Activated CD4-positive, alpha-beta T cell treated with anti-CD3 and anti-CD28 coated beads for 36 hours (primary cell): ENCODE measurements at places on chromosomes 12 and 14. TPM values are rescaled to one million over a fixed set of nuclear protein-coding genes. Genes with fewer than 3 reads are reported as not detected.
A peak's percentile ranks its signal among the peaks of the same experiment; 100 is the strongest.

DYNLL1 gene
- total RNA-seq, result 169 TPM

- H3K27me3 ChIP-seq, result peaks cover 11% of the 10 kb centered on the region
- no peaks in the 10 kb centered on the region for H3K36me3 ChIP-seq
- no peak overlapping the region for H3K27ac ChIP-seq
- no peak for DNase-seq
These were observed 478.5 kb downstream of the ATP23 start for GRCh38 chr12:58419905-58420304.

GRCh38 chr14:99132821-99133635 lies 139.0 kb downstream of the BCL11B start:
- no peak overlapping the region for H3K4me3 ChIP-seq
- no peaks in the 10 kb centered on the region for H3K36me3 ChIP-seq
- H3K4me1 ChIP-seq, result peaks cover 24% of the 10 kb centered on the region
- no peaks in the 10 kb centered on the region for H3K27me3 ChIP-seq
- H3K27ac ChIP-seq, result no peak overlapping the region

DNA sequence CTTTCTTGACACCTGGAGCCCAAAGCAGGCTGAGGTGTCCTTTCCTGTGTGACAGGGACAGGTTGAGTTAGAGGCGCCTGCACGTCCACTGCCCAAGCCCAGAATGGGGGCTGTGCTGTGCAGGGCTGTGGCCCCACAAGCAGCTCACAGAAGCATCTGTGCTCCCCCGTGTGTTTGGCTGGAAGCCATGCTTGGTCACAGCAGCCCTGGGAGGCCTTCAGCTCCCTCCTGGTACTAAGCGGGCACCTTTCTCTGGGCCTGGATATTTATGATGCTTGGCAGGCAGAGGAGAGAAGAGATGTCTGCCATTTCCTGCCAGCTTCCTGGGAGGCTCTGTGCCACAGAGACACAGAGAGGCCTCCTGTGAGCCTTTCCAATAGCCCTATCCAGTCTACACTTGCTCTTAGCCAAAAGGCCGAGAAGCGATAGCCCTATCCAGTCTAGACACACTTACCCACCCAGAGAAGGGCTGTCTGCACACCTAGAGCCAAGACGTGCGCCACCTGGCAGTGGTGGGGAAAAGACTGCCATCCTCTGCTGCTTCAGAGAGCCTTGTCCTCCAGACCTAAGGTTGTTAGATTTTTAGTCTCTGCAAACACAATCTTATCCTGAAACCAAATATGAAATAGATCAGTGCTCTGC lies 117.4 kb downstream of the GCH1 start:
- peaks cover 8% of the 10 kb centered on the region for H3K4me1 ChIP-seq
- no peak overlapping the region for H3K4me3 ChIP-seq
- no peak overlapping the region for H3K27ac ChIP-seq
- H3K36me3 ChIP-seq, result no peaks in the 10 kb centered on the region
- DNase-seq, result no peak
- H3K27me3 ChIP-seq, result peaks cover 6% of the 10 kb centered on the region

GRCh38 chr12:107873223-107873622 lies 98.7 kb downstream of the ASCL4 start:
- H3K4me3 ChIP-seq, result no peak overlapping the region
- no peak for DNase-seq
- H3K27me3 ChIP-seq, result peaks cover 23% of the 10 kb centered on the region
- H3K27ac ChIP-seq, result no peak overlapping the region
- H3K4me1 ChIP-seq, result no peaks in the 10 kb centered on the region

POTEG gene
- not detected for total RNA-seq

SDSL gene
- total RNA-seq, result 3.9 TPM

SPTB gene
- total RNA-seq, result 0.32 TPM

STX2 gene
- total RNA-seq, result 16.2 TPM

SLC4A8 gene
- 2.0 TPM for total RNA-seq

DNA sequence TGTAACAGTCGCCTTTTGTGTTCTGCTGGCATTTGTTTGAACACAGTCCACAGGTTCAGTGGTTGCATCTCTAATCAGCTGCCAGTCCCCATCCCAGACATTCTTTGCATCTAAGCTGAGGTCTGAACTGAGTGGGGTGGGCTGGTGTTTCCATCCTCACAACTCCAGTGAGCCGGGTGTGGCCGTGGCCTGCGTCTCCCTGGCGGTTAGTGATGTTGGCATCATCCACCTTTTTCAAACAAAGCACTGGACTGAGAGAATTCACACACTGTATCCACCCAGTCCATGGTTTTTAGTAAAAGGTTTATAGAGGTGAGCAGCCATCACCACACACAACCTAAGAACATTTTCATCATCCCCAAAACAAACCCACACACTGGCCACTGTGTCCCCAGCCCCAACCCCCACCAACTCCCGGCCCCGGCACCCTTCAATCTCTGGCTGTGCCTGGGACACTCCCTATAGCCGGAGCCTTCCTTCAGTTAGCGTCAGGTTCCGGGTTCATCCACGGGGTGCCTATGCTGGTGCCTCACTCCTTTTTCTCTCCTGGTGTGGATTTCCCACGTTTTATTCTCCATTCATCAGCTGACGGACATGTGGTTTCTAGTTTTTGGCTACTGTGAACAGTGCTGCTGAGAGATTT lies 6.5 kb downstream of the DDX51 start:
- H3K4me3 ChIP-seq, result no peak overlapping the region
- H3K36me3 ChIP-seq, result peaks cover 21% of the 10 kb centered on the region
- H3K27me3 ChIP-seq, result no peaks in the 10 kb centered on the region

LGR5 gene
- not detected for total RNA-seq

GRCh38 chr12:44817687-44818086 lies 58.4 kb downstream of the NELL2 start:
- H3K27me3 ChIP-seq, result no peaks in the 10 kb centered on the region
- peak overlapping the region; percentile 45 for H3K27ac ChIP-seq
- peaks cover 2% of the 10 kb centered on the region for H3K36me3 ChIP-seq
- peaks cover 56% of the 10 kb centered on the region for H3K4me1 ChIP-seq
- H3K4me3 ChIP-seq, result no peak overlapping the region

- DNase-seq, result no peak
- H3K27me3 ChIP-seq, result peaks cover 2% of the 10 kb centered on the region
- no peak overlapping the region for H3K27ac ChIP-seq
These were observed 21.4 kb downstream of the SMOC1 start for GRCh38 chr14:69900603-69901002.

DNA sequence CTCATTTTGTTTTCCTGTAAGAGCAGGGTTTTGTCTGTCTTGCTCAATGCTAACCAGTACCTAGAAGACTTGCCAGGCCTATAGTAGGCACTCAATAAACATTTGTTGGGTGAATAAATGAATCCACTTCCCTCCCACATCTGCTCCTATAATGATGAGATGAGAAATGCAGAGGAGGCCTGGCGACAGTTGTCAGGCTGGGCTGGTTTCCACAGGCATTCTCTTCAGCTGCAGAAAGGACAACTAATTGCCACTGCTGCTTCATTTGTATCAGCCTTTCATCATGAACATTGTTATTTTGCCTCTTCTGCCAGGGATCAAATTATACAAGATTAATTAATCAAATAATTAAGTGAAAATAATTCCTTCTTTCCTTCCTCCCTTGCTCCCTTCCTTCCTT lies 82.0 kb upstream of the PTHLH start:
- no peak overlapping the region for H3K27ac ChIP-seq
- H3K4me3 ChIP-seq, result no peak overlapping the region
- DNase-seq, result no peak
- H3K27me3 ChIP-seq, result no peaks in the 10 kb centered on the region
- H3K36me3 ChIP-seq, result no peaks in the 10 kb centered on the region

DNA sequence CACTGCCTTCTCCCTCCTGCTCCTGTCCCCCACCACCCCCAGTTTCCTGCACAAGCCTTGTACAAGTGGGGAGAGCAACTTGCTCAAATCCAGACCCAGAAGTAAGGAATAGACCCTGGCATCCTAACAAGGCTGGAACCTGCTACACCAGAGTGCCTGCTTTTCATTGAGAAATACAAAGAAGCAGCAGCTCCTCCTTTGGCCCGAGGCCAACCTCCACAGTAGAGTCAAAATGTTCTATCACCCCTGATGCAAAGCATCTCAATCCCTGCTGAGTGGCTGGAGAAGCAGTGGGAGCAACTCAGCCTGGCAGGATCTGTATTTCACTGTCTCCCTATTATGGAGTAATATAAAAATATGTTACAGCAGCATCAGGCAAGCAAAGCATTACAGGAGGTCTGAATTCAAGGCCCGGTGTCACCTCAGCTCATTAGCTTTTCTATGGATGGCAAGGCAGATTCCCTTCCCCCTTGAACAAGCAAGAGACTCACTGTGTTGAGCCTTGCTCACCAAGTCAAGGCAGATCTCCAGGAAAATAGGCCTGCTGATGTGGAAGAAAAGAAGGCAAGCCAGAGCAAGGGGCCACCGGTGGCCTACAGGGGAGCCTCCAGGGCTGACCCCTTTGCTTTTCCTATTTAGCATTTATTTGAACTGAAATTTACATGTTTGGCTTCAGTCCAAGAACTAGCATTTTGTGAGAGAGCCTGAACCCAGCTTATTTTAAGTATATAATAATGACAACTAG lies 186.3 kb upstream of the EGLN3 start:
- H3K27me3 ChIP-seq, result peaks cover 2% of the 10 kb centered on the region
- DNase-seq, result no peak
- H3K4me3 ChIP-seq, result no peak overlapping the region
- H3K27ac ChIP-seq, result no peak overlapping the region

PLBD1 gene
- not detected for total RNA-seq

AJUBA gene
- total RNA-seq, result 3.2 TPM

DNA sequence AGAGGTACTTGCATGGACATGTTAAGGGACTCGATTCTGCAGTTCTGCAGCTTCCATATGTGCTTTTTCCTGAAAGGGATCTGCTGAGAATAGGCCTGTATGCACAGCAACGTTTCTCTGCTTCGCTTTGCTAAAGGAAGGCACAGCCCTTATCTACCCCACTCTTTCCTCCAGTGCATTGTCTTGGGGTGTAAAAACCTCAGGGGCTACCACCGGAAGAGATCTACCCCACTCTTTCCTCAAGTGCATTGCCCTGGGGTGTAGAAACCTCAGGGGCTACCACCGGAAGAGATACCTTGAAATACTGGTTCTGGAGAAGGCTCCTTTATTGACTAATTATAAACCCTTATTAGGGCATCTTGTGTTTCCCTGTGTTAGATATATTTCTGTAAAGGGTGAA lies 52.9 kb downstream of the SEL1L start:
- no peak for DNase-seq
- peaks cover 49% of the 10 kb centered on the region for H3K36me3 ChIP-seq
- H3K4me1 ChIP-seq, result peaks cover 7% of the 10 kb centered on the region

GRCh38 chr12:70667253-70667652 lies 30.0 kb upstream of the PTPRB start:
- H3K36me3 ChIP-seq, result no peaks in the 10 kb centered on the region
- H3K27ac ChIP-seq, result no peak overlapping the region
- H3K27me3 ChIP-seq, result peaks cover 2% of the 10 kb centered on the region
- H3K4me1 ChIP-seq, result no peaks in the 10 kb centered on the region
- no peak for DNase-seq
- H3K4me3 ChIP-seq, result no peak overlapping the region

DNA sequence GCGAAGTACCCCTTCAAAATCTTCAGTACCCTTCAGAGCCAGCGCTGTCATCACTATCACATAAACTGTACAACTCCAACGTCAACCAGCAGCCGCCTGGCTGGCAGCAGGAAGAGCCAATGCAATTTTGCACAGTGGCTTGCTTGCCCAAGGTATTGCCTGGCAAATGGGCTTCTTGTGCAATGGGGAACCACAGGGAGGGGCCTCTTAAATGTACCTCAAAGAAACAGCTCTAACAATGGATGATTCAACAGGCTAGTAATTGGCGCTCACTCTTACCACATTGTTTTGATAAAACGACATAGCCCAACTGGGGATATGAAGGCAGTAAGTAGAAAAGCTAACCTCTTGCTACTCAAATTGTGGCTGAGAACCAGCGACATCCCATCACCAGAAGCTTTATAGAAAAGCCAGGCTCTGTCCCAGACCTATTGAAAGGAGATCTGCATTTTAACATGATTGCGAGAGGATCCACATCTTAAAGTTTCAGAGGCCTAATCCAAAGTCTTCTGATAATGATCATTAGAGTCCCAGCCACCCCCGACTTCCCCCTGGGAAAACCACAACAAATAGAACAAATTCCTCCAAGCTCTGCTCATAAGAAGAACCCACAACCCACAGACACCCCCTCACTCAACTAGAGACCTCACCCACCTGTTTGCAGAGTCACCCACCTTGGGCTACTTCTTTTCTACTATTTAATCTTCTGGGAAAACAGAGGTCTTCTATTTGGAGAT lies 125.3 kb upstream of the HIF1A start:
- peak; percentile 77 for DNase-seq
- H3K4me3 ChIP-seq, result peak overlapping the region; percentile 49
- H3K4me1 ChIP-seq, result peaks cover 77% of the 10 kb centered on the region

RNASE1 gene
- total RNA-seq, result not detected

HOXC6 gene
- total RNA-seq, result not detected

GRCh38 chr12:63898764-63899337 lies 54.4 kb downstream of the SRGAP1 start:
- DNase-seq, result no peak
- H3K4me3 ChIP-seq, result no peak overlapping the region
- H3K4me1 ChIP-seq, result no peaks in the 10 kb centered on the region
- peaks cover 9% of the 10 kb centered on the region for H3K27me3 ChIP-seq
- no peak overlapping the region for H3K27ac ChIP-seq

SRP54 gene
- 81.1 TPM for total RNA-seq

AHNAK2 gene
- 0.07 TPM for total RNA-seq

- H3K4me1 ChIP-seq, result no peaks in the 10 kb centered on the region
- no peaks in the 10 kb centered on the region for H3K36me3 ChIP-seq
- peaks cover 5% of the 10 kb centered on the region for H3K27me3 ChIP-seq
- no peak overlapping the region for H3K4me3 ChIP-seq
These were observed 168.7 kb downstream of the CFAP54 start for GRCh38 chr12:96658075-96658474.

OVCH1 gene
- not detected for total RNA-seq

DNA sequence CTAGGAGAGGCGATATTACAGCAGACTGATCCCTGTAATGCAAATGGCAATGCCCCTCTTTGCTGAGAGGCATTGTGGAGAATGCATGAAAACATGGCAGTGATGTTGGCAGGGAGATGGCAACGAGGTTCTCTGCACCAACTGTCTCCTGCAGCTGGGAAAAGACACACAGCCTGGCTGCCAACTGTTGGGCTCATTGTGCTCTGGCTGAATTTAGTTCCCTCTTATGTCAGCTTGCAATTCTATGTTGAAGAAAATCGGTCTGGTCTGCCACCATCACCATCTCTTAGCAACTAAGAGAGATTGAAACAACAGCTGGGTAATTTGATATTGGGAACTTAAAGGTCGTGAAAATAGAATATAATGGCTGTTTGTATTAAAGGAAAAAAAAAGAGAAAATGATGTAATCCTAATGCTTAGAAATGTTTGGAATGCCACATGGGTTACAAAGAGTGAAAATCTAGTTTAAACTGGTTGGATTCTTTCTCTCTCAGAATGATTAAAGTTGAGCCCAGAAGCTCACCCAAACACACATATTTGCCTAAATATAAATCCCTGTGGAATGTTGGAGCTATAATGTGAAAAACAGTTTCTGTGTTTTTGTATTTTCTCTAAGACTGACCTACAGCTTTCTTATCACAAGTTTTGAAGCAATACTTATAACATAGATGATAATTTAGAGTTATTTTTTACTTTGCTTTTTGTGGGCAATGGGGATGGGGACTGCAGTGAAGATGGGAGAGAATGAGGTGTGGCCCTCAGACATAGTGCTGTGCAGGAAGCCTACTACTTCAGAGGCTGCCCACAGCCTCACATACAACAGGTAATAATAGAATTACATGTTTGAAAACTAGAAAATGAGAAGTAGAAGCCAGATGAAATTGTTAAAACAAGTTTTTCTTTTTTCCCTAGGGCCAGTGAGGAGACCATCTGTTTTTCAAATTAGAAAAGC lies 143.7 kb downstream of the AKAP6 start:
- H3K4me3 ChIP-seq, result no peak overlapping the region
- H3K27ac ChIP-seq, result no peak overlapping the region
- H3K36me3 ChIP-seq, result no peaks in the 10 kb centered on the region
- H3K4me1 ChIP-seq, result no peaks in the 10 kb centered on the region
- peaks cover 4% of the 10 kb centered on the region for H3K27me3 ChIP-seq

GTF2A1 gene
- 57.8 TPM for total RNA-seq
